NCI-H187 treated with DMSO at 0.1 percent for 48 hours (cell line): ENCODE measurements at places on chromosomes 4 and X.

DNA sequence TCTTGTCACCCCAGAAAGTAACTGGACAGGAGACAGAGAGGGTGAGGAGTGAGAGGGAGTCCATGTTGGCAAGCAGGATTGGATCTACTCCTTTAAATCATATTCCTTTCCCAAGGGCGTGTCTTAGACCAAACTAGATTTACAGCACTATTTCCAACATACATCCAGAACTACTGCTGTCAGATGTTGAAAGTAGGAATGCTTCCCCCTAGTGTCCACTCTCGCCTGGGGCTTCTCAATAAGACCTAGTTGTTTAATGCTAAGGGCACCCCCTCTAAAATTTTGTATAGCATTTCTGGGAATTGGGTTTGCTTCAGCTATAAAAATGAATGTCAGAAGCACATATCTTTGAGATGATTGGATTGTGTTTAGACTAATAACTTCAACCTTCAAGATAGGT, 13.3 kb downstream of the OFD1 start:
- DNase-seq, result no peak

DNA sequence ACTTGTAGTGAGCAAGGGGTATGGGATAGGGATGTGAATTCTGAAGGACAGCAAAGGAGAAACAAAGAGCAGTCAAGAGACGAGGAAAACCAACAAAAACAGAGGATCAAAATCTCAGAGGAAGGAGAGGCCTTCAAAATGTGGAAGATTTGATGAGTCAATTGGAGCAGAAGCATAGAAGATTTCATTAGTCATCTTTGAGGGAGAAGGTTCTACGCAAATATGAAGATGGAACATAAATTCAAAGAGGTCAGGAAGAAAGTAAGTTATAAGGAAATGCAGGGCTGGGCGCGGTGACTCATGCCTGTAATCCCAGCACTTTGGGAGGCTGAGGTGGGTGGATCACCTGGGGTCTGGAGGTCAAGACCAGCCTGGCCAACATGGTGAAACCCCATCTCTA, 35.4 kb downstream of the MID2 start:
- DNase-seq, result no peak

GRCh38 chr4:56388306-56388705, 1.0 kb upstream of the AASDH start:
- DNase-seq, result no peak

DNA sequence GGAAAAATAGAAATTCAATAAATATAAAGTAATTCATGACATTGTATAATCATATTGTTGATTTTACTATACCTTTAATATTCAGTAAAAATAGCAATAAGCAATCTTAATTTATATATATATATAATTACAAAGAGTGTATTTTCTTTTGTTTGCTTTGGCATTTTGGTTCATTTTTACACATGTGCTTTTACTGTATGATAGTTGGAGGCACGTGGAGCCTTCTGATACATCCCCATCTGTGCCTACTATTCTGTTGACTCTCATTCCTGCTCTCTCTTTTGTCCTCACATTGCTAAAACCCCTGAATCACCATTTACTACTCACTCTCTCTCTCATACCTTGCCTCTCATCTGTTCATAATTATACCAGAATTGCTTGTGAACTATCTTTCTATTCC, 106.4 kb upstream of the NDST4 start:
- DNase-seq, result no peak

GRCh38 chrX:77949840-77950239, 19.6 kb downstream of the PGAM4 start:
- no peak for DNase-seq

DNA sequence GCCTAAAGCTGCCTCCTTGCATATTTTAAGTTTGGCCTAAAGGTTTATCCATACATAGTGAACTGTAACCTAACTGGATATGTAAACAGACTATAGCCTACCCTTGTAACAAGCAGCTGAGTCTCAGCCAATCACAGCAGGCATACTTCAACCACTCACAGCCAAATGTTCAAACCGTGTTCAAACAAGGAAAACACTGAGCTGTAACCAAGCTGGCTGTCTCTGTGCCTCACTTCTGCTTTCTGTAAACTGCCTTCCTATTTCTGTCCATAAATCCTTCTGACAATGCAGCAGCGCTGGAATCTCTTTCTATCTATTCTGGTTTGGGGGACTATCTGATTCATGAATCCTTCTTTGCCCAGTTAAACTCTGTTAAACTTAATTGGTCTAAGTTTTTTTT, 16.4 kb downstream of the DSPP start:
- DNase-seq, result no peak

DNA sequence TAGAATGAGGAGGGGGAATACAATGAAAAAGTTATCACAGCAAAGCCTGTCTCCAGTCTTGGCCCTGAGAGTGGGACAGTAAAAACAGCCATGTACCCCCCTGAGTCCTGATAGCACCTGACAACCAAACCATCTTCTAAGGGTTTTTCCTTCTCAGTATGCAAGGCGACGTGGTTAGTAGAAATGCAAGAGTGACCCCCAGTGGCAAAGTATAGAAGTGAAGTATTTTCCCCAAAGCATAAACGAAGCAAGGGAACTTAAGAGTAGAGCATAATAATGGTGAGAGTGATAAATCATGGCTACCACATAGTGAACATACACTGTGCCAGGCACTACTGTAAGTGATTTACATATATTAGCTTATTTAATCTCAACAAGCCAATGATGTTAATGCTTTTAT, 52.8 kb downstream of the FAM47C start:
- no peak for DNase-seq

DNA sequence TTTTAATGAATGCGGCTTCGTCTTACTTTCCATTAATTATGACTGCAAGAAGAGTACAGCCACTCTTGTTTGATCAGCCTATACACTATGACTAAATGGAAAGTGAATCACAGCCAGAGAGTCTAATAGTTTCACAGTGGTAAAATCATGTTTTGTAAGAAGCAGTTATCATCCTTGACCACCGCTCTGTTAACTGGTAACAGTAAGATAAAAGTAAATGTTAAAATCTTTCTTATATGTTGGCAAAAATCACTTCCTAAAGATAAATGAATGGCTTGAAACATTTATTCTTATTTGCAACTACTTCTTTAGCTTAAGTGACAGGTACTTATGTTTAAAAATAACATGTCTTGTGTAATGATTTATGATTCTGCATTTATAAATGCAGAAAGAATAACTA, 13.2 kb downstream of the GALNT7 start:
- no peak for DNase-seq

DNA sequence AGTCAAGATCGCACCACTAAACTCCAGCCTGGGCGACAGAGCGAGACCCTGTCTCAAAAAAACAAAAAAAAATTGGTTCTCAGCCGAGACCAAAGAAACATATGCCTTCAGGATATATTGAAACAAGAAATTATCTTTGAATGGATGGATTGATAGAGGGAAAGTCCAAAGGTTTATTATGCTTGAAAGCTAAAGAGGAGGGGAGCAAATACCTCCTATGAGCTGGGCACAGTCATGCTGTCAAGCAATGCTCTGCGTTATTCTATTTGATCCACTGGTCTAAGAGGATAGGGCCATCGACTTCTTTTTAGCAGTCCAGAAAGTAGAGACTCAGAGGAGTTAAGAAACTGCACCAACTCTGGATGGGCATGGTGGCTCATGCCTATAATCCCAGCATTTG, 85.9 kb upstream of the SLC34A2 start:
- no peak for DNase-seq

GRCh38 chr4:177125656-177126055, 184.0 kb upstream of the NEIL3 start:
- no peak for DNase-seq

GRCh38 chr4:152117933-152118507, 357.2 kb upstream of the GATB start:
- no peak for DNase-seq

- no peak for DNase-seq
Measured at GRCh38 chr4:94941706-94942105, 184.0 kb downstream of the BMPR1B start.

- DNase-seq, result no peak
Measured at GRCh38 chr4:44210750-44211149, 237.9 kb downstream of the KCTD8 start.

GRCh38 chr4:7412554-7412912, 22.2 kb downstream of the PSAPL1 start:
- no peak for DNase-seq

- no peak for DNase-seq
Measured at GRCh38 chr4:1369479-1370079, 22.6 kb downstream of the UVSSA start.

- DNase-seq, result no peak
Measured at GRCh38 chrX:15790769-15791290, 546 bp downstream of the ZRSR2 start.

DNA sequence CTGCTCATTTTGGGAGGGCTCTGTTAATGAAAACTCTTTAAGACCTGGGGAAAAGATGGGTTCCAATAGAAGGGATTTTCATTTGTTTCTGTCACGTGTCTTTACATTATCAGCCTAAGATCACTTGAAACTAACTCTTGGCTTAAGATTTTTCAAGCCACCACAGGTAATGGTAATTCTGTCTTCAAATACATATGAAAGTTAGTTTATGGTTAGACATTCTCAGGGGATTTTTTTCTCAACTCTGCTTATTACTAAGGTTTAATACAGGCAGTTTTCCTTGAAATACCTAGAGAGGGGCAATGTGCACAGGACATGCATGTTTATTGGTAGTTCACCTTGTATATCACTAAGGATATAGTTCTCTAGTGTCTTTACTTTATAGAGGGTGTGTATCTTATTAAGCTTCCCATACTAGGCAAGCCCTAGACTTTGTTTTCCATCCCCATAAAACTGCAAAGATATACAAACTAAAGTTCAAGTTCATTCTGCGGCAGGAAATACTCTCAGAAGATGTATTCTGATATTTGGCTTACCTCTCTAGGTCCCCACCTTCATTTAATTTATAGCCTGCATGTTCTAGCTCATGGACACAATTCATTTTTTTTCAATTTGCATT, 38.2 kb upstream of the MYOZ2 start:
- DNase-seq, result no peak

GRCh38 chr4:78962597-78963115, 23.4 kb upstream of the PAQR3 start:
- no peak for DNase-seq

DNA sequence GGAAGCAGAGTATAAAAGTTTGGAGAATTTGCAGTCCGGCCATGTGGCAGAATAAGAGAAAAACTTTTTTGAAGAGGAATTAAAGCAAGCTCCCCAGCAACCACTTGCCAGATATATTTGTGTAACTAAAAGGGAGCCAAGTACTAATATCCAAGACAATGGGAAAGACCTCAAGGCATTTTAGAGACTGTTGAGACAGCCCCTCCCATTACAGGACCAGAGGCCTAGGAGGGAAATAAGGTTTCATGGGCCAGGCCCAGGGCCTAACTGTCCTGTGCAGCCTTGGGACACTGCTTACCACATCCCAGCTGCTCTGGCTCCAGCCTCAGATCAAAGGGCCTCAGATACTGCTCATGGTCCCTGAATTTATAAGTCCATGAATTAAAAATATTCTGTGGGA, 659.4 kb downstream of the PCDH19 start:
- DNase-seq, result no peak

- no peak for DNase-seq
Measured at GRCh38 chr4:102580463-102580842, 79.3 kb downstream of the NFKB1 start.

DNA sequence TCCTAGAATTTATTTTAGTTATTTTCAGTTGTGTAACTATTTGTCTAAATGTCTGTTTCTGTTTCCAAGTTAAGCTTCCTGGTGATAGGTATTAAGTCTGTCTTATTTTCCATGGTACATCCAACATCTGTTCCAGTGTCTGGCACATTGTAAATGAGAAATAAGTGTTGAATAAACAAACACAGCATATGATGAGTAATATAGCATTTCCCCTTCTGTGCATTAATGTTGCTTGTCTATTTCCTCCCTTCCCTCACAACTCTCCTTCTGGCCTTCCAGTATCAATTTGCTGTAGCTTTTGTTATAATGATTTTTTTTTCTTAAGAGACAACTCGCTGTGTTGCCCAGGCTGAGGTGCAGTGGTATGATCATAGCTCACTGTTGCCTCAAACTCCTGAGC, 36.1 kb downstream of the COPS4 start:
- DNase-seq, result no peak

DNA sequence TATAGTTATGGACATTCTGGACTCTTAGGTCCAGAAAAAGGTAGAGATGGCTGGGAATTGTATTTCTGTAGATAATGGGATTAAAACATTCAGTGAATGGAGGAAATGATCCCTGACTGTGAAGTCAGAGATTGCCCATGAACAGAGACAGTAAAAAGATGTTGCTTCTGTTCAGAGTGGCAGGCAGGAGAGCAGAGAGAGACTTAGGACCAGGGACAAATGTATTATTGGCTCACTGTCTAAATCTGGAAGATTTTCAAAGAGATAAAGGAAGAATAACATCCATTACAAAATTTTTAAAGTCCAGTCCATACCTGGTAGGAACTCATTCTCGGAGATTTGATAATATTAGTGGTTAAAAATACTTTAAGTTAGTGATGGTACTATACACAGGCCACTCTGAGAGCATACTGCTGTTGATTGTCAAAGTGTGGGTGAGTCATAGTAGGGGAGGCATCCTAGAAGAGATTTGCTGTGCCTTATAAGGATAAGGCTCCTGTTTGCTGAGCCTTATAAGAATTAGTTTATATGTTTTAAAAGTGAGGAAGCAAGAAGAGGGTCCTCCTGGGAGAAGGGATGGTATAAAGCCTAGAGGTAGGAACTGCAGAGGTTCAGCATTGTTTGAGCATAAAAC, 53.0 kb downstream of the JADE3 start:
- no peak for DNase-seq

GRCh38 chrX:135923353-135923752, 29.8 kb downstream of the SAGE1 start:
- no peak for DNase-seq

DNA sequence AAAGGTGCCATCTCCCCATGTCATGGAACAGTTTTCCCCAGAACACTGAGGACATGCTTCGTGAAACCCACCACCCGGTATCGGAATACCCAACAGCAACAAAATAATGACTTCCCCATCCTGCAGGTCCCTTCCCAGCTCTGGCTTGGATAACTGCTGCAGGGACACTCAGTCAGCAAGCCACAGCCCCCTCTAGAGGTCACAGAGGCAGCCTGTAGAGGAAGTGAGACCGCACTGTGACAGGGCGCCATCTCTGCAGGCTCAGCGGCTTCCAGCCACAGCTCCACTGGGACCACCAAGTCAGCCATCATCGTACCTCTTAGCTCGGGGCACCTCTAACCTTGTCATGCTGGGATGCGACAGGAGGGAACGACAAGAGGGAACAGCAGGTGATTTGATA, 315.9 kb downstream of the LDB2 start:
- DNase-seq, result no peak

DNA sequence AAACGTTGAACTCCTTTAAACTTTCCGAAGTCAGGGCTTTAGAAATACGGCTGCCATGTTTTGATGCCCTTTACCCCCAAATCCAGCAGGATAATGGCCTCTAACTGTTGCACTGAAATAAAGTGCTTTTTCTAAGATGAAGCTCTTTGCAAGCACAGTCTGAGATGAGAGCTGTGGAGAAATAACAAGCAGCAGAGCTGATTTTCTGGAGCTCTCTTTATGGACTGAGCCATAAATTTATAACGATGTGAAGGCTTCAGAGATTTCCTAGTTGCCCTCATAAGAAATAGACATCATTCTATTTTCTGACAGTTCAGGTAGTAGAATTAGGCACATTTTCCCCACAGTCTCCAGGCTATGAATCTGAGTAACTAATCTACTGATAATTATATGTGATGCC, 567.3 kb downstream of the PDHA2 start:
- DNase-seq, result no peak

- no peak for DNase-seq
Measured at GRCh38 chrX:151796576-151796975, 62.0 kb downstream of the CNGA2 start.

- DNase-seq, result no peak
Measured at GRCh38 chr4:71441186-71442169, 102.7 kb downstream of the SLC4A4 start.

- DNase-seq, result no peak
Measured at GRCh38 chrX:150683536-150684146, 9.6 kb upstream of the MTMR1 start.
